ENCODE measurements at places on chromosomes 13 and 19. TPM values are rescaled to one million over a fixed set of nuclear protein-coding genes. Genes with fewer than 3 reads are reported as not detected.

KIRREL2 gene
- not detected for total RNA-seq

MCEMP1 gene
- not detected for total RNA-seq

POU2F2 gene
- under 0.01 TPM for total RNA-seq

TEX101 gene
- total RNA-seq = not detected

CAPN12 gene
- total RNA-seq = not detected

WDR88 gene
- total RNA-seq = not detected

Measured in smooth muscle cell of bladder (primary cell).